CD4-positive, alpha-beta memory T cell (primary cell): ENCODE measurements at places on chromosomes 3 and 15.

- no peak for DNase-seq
Measured at GRCh38 chr3:33037471-33037870, 59.5 kb downstream of the GLB1 start.

DNA sequence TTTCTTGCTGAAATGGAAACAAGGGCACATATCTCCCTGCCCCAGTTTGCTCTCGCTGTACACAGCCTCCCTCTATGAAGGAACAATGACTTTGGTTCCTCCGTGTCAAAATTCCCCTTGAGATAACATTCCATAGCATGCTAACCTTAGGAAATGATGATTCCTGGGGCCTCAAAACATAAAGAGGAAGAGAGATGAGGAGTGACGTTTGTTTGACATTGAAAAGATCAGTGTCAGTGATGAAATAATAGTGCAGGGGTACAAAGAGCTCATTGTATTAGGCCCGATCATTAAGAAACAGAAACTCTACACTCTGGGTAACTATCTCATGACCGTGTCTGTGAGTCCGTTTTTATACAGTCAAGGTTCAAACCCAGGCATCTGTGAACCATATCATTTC is 55.2 kb downstream of the ARNT2 start:
- DNase-seq, result no peak

GRCh38 chr15:77356305-77356704 is 63.6 kb downstream of the PEAK1 start:
- DNase-seq, result no peak

- no peak for DNase-seq
Measured at GRCh38 chr3:39000008-39000450, 51.7 kb downstream of the SCN11A start.

GRCh38 chr3:38367779-38368178 is 21.2 kb downstream of the XYLB start:
- DNase-seq, result no peak

GRCh38 chr3:37852771-37853170 is 8.9 kb upstream of the CTDSPL start:
- DNase-seq, result no peak

DNA sequence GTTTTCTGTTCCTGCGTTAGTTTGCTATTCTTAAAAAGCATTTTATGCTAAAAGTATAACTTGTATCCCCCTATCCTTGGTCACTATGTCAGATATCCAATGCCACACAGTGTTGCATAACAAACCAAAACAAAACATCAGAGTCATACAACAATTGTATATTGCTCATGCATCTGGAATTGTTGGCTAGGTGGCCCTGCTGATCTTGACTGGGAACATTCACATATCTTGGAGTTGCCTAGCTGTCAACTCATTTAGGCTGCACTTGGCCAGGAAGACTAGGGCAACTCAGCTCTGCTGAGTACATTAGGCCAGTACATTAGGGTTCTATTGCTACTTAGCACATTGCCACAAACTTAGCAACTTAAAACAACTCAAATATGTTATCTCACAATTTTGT is 706.5 kb upstream of the UBE2E2 start:
- no peak for DNase-seq

- no peak for DNase-seq
Measured at GRCh38 chr15:99504823-99505551, 60.8 kb upstream of the MEF2A start.

- DNase-seq, result no peak
Measured at GRCh38 chr3:45612918-45613602, 18.5 kb downstream of the LIMD1 start.
